Activated CD8-positive, alpha-beta memory T cell treated with anti-CD3 and anti-CD28 coated beads for 1 hour (primary cell): ENCODE measurements at places on chromosomes 3 and 15.

- no peak for DNase-seq
These were observed 160.5 kb downstream of the CHSY1 start for GRCh38 chr15:101091080-101092017.

GRCh38 chr15:52326756-52327155, 31.2 kb upstream of the MYO5C start:
- DNase-seq, result no peak

DNA sequence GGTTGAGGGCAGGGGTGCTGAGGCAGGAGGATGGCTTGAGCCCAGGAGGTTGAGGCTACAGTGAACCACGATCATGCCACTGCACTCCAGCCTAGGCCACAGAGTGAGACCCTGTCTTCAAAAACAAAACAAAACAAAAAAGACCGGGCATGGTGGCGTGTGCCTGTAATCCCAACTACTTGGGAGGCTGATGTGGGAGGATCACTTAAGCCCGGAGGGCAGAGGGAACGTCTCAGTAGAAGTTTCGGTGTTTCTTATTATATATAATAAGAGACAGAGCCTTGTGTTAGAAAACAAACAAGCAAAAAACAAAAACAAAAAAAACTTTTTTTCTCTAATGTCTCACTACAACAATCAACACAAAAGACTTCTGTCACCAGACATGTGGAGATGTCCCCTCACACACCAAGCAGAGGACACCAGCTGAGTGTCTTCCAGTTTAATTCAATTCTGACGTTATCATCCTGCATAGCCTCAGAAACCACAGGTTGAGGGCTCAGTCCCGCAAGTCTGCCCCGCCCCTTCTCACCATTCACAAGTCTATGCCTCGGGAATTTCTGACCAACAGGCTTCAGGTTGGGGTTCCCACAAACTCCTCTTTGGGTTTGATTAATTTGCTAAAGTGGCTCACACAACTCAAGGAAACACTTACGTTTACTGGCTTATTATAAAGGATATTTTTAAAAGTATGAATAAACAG, 24.0 kb upstream of the EIF4A2 start:
- DNase-seq, result no peak

- no peak for DNase-seq
These were observed 70.6 kb downstream of the SMAD6 start for GRCh38 chr15:66772604-66773128.

GRCh38 chr3:113552851-113553250, 20.5 kb downstream of the SIDT1 start:
- no peak for DNase-seq

GRCh38 chr15:72406936-72407335, 8.8 kb downstream of the TMEM202 start:
- no peak for DNase-seq

GRCh38 chr3:81585056-81585455, 176.4 kb downstream of the GBE1 start:
- DNase-seq, result no peak

DNA sequence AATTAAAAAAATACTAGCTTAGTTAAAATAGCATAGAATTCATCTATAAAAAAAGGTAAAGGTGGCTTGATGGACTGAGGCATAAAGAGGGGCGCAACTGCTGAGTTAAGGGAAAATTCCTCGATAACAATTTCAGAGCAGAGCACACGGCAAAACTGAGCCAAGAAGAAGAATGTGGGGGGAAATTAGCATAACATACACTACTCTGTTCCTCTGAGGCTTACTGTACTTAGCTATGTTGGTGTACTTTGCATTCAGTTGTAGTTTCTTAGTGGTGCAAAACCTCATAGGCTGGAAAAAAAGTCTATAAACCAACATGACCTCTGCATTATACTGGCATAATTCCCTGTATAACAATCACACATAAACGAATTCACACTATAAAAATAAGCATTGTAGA, 357.9 kb upstream of the LRRC3B start:
- DNase-seq, result no peak

DNA sequence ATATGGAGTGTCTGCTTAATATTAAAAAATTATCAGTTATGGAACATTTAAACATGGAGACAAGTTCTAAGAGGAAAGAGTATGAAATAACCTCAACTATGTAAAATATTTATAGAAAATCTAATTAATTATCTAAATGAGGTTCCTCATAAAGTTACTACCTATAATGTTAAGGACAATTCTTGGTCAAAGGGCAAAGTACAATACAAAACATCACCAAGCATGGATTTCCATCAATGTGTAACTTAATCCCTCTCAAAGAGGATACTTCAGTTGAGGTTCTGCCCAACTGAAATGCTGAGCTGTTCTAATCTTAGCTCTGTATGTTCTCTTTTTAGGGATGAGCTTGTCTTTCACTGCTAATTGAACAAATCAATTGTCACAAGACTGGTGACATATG, 56.0 kb upstream of the CHRM5 start:
- DNase-seq, result no peak

- DNase-seq, result no peak
These were observed 309.8 kb upstream of the DCBLD2 start for GRCh38 chr3:99211309-99211708.

GRCh38 chr15:90231028-90232017, 2.4 kb downstream of the CIB1 start:
- peak; percentile 54 for DNase-seq

GRCh38 chr3:141646760-141647561, 91.1 kb upstream of the RNF7 start:
- DNase-seq, result no peak

DNA sequence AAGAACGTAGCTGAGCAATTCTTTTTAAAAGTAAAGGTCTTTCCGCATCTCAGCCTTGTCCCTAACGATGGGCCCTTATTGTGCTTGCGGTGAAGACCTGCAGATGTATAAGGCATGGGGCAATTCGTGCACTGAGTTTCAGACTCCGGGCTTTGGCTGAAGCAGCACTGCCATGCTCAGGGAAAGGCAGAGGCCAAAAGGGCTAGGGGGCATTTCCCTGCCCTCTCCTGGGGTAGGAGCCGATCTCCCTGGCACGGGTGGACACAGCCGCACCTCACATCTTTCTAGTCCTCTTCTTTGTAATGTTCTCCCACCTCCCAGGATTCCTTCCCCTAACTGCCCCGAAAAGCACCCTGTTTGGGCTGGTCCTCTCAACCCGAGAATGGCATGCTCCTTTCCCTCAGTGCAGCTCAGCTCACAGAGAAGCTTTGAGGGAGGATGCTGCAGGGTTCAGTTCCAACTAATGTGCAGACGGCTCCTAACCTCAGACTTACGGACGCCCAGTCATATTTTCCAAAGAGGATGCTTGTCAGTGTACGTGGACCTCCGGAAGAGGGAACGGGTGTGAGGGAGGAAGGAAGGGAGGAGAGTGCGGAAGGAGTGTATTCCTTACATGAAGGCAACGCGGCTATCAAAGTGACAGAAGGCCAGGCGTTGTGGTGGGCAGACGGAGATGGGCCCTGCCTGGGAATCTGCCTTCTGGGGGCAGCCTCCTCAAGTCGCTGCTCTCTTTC, 61.2 kb downstream of the SYNM start:
- no peak for DNase-seq

DNA sequence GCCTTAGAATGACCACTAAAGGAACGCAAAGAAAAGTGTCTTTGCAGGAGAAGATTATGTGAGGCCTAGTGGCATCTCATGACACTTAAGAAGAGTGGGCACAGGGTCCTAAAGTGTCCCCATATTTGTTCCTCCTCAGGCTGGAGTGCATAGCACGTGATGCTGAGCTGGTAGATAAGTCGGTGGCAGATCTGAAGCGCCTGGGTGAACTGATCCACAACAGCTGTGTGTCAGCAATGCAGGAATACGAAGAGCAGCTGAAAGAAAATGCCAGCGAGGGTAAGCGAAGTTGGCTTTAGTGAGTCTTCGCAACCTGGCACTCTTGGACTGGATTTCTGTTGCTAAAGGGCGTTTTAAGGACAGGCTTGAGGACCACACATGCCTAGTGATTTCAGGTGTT, 92.6 kb downstream of the CHD2 start:
- no peak for DNase-seq

- no peak for DNase-seq
These were observed 347.8 kb upstream of the C2CD4B start for GRCh38 chr15:62512904-62513303.

DNA sequence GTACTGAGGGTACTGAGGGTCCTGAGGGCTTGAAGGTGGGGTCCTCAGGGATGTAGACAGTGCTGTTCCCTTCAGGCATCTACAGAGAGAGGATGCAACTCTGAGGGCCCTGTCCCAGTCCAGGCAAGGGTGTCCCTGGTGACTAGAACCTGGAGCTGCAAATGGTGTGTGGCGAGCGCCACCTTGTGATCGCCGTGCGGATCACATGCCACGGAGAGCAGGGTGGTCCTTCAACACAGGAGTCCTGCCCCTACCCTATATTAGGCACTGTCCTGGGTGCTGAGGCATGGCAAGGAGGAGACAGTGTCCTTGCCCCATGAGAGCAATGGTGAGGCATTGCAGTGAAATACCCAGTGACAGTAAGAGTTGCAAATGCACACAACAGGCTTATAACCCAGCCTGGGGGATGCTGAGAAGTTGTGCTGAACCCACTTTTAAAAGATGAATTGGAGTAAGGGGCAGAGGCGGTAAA, 23.6 kb downstream of the RHCG start:
- DNase-seq, result no peak

DNA sequence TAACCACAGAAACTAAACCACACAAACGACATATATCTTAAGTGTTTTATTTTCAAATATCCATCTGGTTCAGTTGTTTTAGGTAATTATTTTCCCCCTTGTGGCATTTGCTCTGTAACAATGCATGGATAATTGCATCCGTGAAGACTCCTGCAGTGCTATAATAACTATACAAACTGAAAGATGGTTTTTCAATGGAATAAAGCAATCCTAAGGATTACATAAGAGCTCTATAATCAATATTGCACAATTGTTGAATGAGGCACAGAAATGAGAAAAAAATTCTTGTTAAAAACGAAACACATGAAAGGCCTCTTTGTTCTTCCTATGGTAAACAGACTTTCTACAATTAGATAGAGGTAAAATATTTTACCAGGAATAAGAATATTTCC, 446.0 kb upstream of the EPHA3 start:
- DNase-seq, result no peak

DNA sequence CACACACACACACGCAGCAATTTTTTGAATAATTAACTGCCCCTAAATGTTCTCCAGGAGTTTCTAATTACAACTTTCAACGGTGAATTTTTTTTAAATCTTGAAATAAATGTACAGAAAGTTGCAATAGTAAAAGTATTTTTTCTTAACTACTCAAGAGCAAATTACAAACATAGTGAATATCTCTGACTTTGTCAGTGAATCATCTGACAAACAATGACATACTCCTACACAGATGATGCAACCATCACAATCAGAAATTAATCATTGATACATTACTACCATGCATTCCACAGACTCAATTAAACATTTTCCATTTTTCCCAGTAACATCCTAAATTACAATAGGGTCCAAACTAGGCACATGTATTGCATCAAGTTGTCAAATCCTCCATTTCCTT, 597.3 kb downstream of the NAALADL2 start:
- DNase-seq, result no peak

GRCh38 chr3:160618363-160618762, 53.0 kb upstream of the KPNA4 start:
- no peak for DNase-seq

DNA sequence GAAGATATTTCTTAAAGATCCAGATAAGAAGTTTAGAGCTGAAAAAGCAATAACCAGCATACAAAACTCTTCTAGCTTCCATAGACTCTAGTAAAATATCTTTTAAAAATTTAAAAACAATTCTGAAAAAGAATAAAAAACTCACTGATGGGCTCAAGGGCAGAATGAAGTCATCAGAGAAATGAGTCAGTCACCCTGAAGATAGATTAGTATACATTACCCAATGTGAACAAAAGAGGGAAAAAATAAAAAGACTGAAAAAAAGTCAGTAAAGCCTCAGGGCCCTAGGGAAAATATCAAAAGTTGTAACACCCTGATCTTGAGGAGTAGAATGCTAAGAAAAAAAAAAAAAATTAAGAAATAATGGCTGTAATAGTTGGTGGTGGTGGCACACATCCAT, 11.4 kb downstream of the DET1 start:
- DNase-seq, result no peak

GRCh38 chr3:39106281-39106811, 1.1 kb downstream of the GORASP1 start:
- DNase-seq, result no peak

DNA sequence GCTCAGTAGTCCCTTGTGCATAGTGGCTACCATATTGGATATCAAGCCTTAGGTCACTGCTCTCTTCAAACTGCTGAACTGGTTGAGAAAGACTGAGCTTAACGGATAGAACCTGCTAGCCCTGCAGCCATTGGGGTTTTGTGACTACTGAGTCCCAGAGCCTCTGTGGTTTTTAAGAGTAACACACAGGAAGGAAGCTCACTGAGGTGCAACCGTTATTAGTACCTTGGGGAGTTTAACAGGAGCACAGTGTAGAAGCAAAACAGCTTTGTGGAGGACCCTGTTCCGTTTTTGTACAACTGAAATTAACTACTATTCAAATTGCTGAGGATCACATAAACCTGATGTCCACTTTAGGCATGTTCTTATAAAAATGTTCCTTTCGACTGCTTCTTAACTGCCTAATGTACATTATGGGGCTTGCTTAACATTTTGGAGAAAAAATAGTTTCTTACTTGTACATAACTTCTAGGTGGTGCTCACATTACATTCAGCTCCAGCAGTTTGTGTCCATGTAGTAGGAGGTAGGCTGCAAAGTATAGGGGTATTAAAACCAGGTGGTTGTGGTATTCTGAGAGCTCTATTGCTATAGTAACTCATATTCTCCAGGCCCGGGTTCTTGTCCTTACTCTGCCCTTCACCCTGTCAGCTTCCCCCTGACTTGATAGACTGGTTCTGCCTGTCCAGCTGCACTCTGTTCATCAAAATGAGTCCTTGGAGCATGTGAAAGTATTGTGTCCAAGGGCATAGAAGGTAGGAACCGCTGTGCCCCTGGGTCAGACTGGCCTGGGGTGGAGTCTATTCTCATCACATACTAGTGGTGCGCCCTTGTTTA, 17.3 kb downstream of the PXK start:
- no peak for DNase-seq

DNA sequence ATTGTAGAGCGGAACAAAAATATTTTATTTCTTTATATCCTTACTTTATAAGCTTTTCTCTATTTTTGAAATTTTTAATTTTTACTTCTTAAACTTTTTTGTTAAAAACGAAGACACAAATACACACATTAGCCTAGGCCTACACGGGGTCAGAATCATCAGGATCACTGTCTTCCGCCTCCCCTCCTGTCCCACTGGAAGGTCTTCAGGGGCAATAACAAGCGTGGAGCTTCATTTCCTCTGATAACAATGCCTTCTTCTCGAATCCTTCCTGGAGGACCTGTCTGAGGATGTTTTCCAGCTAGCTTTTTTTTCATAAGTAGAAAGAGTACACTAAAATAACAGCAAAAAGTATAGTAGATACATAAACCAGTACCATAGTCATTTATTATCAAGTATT, 77.7 kb upstream of the DGKG start:
- no peak for DNase-seq

DNA sequence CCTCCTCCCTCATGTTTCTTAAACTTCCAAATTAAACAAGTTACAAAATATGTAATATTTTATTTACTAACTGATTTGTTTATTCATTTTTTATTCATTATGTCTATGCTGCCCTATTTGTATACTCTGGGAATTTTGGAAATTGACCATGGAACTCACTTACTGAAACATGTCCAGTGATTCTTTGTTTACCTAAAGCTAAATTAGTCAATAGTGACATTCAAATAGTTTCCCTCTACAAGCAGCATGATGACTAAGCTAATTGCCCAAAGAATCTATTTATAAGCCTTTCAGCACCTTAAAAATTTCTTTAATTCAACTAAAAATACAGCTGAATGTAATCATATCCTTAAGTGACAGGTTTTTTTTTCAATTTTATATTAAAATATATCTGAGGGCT, 437.7 kb downstream of the SI start:
- DNase-seq, result no peak

GRCh38 chr15:66590435-66590834, 24.6 kb upstream of the LCTL start:
- DNase-seq, result no peak
